Calu3 (cell line): ENCODE measurements at places on chromosomes 16 and 17. TPM values are rescaled to one million over a fixed set of nuclear protein-coding genes. Genes with fewer than 3 reads are reported as not detected.
A peak's percentile ranks its signal among the peaks of the same experiment; 100 is the strongest.

GRCh38 chr16:47143677-47144558 is at the start of gene NETO2:
NETO2 (minus strand) TSS chr16:47143945; CDS start chr16:47143612, 333 bp downstream.
- H3K36me3 ChIP-seq, result peaks cover 34% of the 10 kb centered on the region
- H3K4me1 ChIP-seq, result peaks cover 24% of the 10 kb centered on the region
- peak within 1 kb of the TSS; percentile 79 for H3K27ac ChIP-seq
- H3K4me3 ChIP-seq, result peak within 1 kb of the TSS; percentile 94
- H3K27me3 ChIP-seq, result no peaks in the 10 kb centered on the region
- DNase-seq, result peak; percentile 76

- H3K27me3 ChIP-seq, result no peaks in the 10 kb centered on the region
- no peak overlapping the region for H3K27ac ChIP-seq
- H3K4me1 ChIP-seq, result peaks cover 19% of the 10 kb centered on the region
- H3K4me3 ChIP-seq, result no peak overlapping the region
- no peak for DNase-seq
Measured at GRCh38 chr16:73997971-73998370, 298.6 kb upstream of the PSMD7 start.

DNA sequence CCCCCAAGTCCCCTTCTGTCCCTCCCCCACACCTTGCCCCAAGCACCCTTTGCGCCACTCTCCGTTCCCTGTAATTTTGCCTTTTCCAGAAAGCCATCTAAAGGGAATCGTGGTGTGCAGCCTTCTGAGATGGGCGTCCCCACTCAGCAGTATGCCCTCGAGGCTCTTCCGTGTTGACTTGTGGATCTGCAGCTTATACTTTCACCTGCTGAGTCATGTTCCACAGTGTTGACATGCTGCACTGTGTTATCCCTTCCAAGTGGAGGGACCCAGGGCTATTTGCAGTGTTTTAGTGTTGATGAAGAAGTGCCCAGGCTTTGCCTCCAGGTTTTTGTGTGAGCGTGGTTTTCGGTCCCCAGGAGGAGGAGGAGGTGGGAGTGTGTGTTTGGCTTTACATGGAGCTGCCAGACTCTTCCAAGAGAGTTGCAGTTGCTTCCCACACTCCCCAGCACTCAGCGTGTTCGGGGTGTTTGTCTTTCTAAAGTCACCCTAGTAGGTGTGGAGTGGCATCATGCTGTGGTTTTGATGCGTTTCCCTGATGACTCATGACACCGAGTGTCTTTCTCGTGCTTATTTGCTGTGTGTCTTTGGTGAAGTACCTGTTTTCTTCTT is 32.1 kb upstream of the JPT2 start:
- H3K36me3 ChIP-seq, result peaks cover 43% of the 10 kb centered on the region
- no peak for DNase-seq
- H3K27ac ChIP-seq, result peak overlapping the region; percentile 33
- H3K27me3 ChIP-seq, result no peaks in the 10 kb centered on the region

DNA sequence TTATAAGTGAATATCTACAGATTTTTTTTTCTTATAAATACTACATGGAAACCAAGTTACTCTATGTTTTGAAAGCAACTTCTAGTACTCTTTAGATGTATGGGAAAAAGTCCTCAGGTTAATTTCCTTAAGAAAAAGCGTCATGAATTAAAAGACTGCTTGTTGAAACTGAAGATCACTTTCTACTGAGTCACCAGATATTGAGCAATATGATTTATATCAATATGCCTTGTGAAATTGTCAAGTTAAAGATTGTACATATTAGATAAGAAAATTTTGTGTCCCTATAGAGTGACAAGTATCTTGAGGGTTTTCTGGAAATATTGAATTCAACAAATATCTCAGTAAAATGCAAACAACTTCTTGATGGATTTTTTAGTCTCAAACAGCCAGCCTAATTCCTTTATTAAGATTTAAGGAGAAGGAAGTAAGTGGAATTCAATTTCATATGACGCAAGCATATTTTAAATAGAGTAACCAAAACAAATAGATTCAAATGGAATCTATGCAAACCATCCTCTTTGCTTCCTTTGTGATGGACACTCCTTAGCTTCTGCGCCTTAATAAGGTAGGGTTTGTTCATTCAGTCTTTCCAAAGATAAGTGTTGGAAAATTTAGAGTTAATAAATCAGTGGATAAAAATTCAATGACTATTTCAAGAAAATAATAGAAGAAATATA is 16.6 kb downstream of the KRT12 start:
- DNase-seq, result no peak
- peaks cover 82% of the 10 kb centered on the region for H3K4me1 ChIP-seq
- peaks cover 24% of the 10 kb centered on the region for H3K36me3 ChIP-seq

- no peak for DNase-seq
- no peak overlapping the region for H3K27ac ChIP-seq
- H3K4me3 ChIP-seq, result peak overlapping the region; percentile 81
- peaks cover 9% of the 10 kb centered on the region for H3K36me3 ChIP-seq
Measured at GRCh38 chr16:58236831-58237230, 38.9 kb upstream of the CSNK2A2 start.

CLDN7 gene
- total RNA-seq, result 266 and 314 TPM in 2 replicates

TSEN54 gene
- 52.1 and 55.4 TPM in 2 replicates for total RNA-seq

FOXN1 gene
- total RNA-seq, result not detected in 2 replicates

EFCAB5 gene
- total RNA-seq, result 0.17 and 0.50 TPM in 2 replicates

CHP2 gene
- total RNA-seq, result not detected in 2 replicates

CD300LB gene
- not detected in 2 replicates for total RNA-seq
